ENCODE measurements at places on chromosomes 5 and 9. TPM values are rescaled to one million over a fixed set of nuclear protein-coding genes. Genes with fewer than 3 reads are reported as not detected.

GRCh38 chr9:136671646-136672430, 9.1 kb downstream of the EGFL7 start:
- no peak for DNase-seq

- DNase-seq, result no peak
Observed at GRCh38 chr9:4196886-4197285, 103.0 kb downstream of the GLIS3 start.

DNA sequence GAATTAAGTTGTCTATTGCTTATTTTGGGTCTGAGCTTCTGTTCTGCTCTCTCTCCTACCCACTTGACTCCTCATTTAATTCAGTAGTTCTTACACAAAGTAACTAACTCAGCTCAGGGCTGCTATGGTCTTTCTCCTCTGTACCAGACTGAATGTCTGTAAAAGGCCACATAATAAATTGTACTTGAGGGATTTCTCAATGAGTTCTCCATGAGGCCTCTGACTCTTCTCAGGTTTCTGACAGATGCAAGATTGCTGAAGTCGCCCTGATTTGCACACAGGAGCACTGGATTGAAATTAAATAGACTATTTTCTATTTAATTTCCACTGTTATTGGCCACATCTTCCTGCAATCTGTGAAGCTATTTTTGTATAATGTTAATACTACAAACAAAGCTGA, 2.9 kb downstream of the IQGAP2 start:
- no peak for DNase-seq

DNA sequence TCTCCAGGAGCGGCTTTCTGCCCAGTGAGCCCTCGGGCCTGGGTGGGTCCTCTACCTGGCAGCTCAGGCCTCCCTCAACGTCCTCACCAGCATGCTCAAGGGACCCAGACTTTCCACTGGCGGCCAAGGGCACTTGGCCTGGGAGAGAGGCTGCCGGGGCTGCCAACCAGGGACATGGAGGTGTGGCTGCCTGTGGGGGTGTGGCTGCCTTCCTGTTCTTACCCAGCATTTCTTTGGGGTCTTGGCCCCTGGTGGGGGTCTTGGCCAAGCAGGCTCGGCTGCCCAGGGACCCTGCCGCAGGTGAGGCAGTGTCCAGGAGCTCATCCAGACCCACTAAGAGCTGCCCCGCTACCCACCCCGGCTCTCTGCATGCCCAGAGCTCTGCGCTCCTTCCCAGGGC, 7.2 kb upstream of the QSOX2 start:
- DNase-seq, result no peak

The QSOX2 gene
- polyA plus RNA-seq, result 18.8 TPM

Measured in renal pelvis (tissue), 12 donors.